ENCODE measurements at places on chromosomes 5 and 9. TPM values are rescaled to one million over a fixed set of nuclear protein-coding genes. Genes with fewer than 3 reads are reported as not detected.
A peak's percentile ranks its signal among the peaks of the same experiment; 100 is the strongest.

DNA sequence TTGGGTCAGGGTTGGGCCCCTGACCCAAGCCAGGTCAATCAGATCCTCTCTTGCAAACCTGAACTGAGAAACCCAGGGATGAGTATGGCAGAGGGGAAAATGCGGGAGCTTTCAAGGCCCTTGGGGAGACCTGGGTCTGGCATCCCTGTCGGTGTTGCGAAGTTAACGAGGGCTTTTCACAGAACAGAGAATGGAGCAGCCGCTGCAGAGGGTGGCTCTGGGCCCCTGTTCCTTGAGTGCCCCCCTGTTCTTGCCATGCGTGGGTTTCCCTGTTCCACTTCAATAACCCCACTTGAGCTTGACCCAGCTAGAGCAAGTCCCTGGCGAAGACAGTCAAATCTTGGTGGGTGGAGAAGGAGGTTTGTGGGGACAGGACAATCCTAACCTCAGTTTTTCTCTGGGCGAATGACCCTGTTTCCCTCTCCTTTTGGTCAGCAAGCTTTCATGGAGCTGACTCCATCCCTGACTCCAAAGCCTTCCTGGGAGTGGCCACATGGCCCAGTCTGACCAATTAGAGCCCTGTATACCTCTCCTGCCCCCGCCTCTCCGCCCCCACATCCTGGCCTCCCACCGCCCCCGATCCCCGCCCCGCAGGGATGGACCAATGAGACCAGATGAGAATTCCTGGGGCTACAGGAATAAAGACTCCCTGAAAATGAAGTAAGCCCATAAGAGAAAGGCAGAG, 2.9 kb upstream of the VDAC1 start:
- DNase-seq, result no peak

DNA sequence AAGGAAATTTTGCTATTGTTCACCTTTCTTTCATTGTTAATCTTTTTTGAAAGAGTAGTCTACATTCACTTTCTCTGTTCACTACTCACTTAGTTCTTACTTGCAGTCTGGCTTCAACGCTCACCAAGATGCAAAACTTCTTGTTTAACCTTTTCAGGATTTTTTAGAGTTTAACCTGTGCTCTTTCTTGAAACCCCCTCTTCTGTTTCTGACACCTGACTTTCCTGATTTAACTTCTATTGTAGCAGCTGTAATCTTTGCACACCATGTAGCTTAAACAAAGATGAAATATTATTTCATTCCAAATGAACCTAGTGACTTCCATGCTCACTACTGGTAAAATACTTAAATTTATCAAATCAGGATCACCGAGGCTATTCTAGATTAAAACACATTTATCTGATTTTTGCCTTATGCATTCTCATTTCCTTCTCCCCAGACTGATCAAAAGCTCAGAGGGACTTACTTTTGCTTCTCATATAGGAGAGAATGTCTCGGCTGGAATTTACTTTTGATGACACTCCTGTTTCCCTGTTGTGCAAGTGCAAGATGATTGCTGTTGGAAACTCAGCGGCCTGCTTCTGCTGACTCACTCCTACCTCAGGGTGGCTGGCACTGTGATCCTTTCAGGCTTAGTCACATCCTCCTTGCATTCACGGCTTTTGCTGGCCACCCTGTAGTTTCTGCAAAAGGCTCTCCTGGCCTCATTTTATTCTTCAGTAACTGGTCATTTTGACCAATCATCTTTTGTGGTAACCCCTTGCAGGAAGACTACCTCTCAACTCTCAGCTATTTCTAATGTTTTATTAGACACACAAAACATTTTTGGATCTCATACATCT, 109.3 kb upstream of the IFNE start:
- DNase-seq, result no peak

- DNase-seq, result no peak
These were observed 11.1 kb upstream of the CEP72 start for GRCh38 chr5:600886-601541.

- DNase-seq, result peak; percentile 33
These were observed 1.1 kb downstream of the LARP1 start for GRCh38 chr5:154756009-154756867.

DNA sequence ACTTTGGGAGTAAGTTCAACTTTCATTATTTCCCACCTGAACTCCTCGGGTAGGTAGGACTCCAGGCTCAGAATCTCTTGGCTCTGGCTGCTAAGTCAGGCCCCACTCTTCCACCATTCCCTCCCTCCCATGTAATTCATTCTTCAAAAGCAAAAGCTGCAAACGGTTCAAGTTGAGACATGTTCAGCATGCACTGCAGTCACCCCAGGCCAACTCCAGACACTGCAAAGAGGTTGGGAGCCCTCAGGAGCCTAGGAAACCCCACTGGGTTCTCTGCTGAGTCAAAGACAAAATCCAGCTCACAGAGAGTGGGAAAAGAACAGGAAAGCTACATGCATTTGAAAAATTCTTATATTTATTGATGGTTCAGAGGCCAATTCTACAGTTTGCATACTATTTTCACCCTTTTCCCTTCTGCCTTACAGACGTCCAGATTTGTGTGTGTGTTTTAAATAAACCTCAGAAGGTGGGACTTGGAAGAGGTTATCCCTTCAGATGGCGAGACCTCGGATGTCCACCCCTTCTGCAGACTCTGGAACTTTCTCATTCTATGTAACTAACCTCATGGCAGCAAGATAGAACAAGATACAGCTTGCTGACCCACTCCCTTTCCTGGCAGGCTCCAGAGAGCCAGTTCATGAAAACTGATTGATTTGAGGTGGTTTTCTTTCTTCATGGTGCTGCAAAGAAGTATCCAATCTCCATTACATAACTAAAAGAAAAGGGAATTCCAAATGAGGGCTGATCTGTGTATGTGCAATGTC, 65.7 kb upstream of the EQTN start:
- DNase-seq, result no peak

- no peak for DNase-seq
These were observed 465.6 kb upstream of the KIF2A start for GRCh38 chr5:61840361-61840760.

GRCh38 chr5:83145882-83146331, 68.6 kb downstream of the XRCC4 start:
- no peak for DNase-seq

GRCh38 chr9:38372762-38373619, 19.5 kb upstream of the ALDH1B1 start:
- DNase-seq, result no peak

DNA sequence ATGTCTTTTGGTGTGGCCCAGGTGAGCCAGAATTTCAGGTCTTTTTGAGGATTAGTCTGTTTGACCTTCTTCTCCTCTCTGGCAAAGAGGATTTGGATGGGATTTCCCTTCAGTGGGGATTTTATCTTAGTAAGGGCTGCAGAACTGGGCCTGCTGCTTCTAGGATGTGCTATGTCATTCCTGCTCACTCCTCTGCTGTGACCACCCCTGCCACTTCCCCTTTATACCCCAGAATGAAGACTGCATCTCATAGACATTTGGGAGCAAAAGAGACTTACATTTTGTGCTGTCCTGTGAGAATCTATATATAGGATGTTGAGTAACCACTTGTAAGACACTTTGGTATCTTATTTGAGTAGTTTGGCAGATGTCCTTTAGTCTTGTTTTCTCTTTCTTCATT, 76.2 kb downstream of the ARHGAP26 start:
- DNase-seq, result no peak

DNA sequence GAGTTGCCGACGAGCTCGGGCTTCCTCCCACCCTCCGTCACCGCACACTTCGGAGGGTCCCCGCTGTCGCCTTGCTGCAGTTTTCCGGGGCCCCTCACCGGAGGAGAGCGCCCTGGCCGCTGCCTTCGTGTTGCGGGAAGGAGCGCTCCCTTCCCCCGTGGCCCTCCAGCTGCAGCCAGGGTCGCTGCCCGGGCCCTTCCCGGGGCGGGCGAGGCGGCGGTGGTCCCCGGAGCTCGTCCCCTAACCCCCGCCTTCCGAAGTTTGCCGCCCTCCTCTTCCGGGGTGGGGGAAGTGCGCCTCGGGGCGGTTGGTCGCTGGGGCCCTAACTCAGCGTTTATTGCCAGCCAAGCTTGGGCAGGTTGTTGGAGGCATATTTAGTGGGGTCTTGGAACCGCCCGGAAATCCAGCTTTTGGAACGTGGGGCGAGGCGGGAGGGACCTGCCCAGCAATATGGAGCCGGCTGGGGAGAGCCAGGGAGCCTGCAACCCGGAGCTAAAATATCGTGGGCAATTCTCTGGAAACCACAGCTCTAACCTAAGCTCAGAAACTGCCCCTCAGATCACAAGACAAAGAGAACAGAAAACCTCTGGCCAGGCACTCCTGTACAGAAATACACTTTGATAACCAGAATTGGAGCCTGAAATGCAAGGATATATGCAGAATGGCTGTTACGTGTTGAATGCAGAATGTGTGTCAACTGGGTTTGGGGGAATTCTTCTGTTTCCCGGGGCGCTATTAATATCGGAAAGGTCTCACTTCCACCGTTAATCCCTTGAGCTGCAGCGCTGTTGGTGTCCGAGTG, 890 bp downstream of the PIK3R1 start:
- peak; percentile 51 for DNase-seq

GRCh38 chr5:135025730-135026644, 8.0 kb downstream of the PITX1 start:
- DNase-seq, result no peak

DNA sequence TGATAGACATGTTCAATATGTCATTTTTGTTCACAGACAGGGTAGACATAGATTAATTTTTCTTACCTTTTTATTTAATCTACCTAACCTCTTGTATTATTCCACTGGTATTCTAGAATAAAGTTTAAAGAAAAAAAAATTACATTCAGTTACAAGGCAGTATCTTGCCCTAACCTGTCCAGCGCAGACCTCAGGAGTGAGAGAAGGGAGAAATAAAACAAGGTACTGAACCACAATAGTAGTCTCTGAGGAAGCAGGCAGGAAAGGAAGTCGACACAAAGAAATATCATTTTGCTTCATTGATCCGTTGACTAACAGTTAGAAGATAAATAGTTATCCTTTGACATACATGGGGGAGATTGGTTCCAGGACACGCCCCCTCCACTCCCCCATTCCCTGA, 12.5 kb upstream of the ADAMTSL1 start:
- DNase-seq, result no peak

GRCh38 chr9:26310294-26310693, 582.3 kb downstream of the CAAP1 start:
- DNase-seq, result no peak

DNA sequence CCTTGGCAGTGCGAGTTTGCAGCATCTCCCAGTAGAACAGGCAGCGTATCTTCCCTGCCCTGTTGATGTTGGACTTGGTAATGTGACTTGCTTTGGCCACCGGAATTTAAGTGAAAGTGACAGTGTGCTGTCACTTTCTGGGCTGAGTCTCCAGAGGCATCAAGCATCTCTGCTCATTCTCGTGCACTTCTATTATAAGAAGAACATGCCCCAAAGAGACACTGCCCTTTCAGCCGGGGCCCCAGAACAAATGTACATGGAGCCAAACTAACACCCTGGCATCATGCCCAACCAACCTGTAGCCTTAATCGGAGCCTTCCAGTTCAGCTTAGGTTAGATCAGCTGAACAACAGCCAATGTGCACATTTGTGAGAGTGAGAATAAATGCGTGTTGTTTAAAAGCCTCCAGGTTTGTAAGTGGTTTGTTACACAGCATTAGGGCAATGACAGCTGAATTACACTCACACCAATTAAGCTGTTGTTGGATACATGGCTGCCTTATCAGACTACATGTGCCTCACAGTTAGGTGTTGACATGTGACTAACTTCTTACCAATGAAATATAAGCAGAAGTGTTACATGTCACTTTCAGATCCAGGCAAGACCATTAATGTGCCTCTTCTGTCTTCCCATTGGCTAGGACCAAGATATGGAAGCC, 22.1 kb upstream of the FRMD3 start:
- no peak for DNase-seq

DNA sequence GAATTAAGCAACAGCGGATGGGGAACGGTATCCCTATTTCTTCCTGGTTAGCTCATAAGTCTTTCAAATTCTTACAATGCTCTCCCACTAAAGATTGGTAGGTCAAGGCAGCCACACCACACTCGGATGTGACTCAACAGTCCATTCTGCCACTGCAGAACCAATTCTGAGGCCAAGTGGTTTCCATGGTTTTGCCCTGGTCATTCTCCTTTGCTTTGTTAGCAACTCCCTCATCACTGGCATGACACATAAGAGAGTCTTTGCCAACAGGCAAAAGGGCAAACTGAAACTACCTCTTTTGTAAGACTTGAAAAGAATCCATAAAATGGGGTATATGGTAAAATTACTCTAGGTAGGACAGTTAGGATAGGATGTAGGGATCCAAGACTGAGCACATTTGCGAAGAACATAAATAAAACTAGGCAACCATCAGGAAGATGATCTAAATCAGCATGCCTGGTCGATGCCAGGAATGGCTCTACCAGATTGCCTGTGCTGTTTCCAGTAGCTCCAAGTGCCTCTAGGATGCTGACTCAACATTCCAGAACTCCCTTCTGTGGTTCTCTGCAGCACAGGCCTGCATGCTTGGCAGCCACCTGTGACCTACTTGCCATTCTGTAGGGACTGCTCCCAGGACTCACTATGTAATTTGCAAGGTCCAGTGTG, 105.4 kb downstream of the DCP2 start:
- no peak for DNase-seq

GRCh38 chr5:122264610-122265009, 47.4 kb upstream of the SNCAIP start:
- DNase-seq, result no peak

GRCh38 chr9:77215874-77216273, 38.5 kb downstream of the VPS13A start:
- DNase-seq, result no peak

DNA sequence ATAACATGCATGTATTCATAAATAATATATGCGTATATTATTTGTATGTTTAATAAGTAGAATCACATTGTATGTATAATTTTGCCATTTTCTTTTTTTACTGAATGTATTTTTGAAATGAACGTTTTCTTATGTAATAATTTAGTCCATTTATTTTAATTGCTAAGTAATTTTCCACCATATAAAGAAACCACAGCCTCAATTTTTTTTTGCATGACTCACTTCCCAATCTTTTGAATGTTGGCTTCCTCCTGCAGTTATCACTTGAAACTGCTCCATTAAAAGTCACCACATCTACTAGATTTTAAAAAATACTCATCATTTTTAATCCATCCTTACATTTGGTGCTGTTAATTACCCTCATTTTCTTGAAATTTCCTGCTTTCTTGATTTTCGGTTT, 363.3 kb upstream of the MEF2C start:
- DNase-seq, result no peak

GRCh38 chr9:5721279-5722087, 92.6 kb downstream of the RIC1 start:
- DNase-seq, result no peak

The LSM11 gene
- 11.3 TPM for total RNA-seq

The PCDHGB4 gene
- total RNA-seq, result 5.3 TPM

The SEMA5A gene
- total RNA-seq, result 31.9 TPM

The SMIM27 gene
- total RNA-seq, result 13.6 TPM

The ZNF354B gene
- total RNA-seq, result 24.8 TPM

The CARTPT gene
- not detected for total RNA-seq

The LIFR gene
- total RNA-seq, result 21.3 TPM

The GFI1B gene
- not detected for total RNA-seq

The DND1 gene
- total RNA-seq, result 4.6 TPM

The HAVCR1 gene
- total RNA-seq, result not detected

The IDNK gene
- 2.6 TPM for total RNA-seq
